Activated T-helper 9 cell treated with anti-CD3 and anti-CD28 coated beads, Interleukin-2, amount 50 U/mL, for 16 hours (primary cell): ENCODE measurements at places on chromosomes 12 and 14.

DNA sequence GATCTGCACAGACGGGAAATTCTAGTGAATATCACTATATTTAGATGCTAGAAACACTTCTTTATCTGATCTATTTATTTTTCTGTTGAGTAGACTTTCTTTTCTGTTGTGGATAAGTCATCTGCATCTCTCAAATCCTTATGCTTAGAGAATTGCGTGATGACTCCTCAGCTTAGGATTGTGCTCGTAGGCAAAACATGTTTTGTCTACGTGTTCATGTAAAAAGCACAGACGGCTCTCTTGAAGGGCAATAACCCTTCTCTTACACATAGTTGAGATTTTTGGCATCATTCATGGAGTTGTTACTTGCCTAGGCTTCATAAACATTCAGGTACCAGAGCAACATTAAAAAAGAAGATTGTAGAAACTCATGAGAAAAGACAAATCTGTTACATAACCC is 18.6 kb downstream of the PPFIBP1 start:
- DNase-seq = no peak

GRCh38 chr12:89492883-89493282 is 31.7 kb downstream of the GALNT4 start:
- no peak for DNase-seq

DNA sequence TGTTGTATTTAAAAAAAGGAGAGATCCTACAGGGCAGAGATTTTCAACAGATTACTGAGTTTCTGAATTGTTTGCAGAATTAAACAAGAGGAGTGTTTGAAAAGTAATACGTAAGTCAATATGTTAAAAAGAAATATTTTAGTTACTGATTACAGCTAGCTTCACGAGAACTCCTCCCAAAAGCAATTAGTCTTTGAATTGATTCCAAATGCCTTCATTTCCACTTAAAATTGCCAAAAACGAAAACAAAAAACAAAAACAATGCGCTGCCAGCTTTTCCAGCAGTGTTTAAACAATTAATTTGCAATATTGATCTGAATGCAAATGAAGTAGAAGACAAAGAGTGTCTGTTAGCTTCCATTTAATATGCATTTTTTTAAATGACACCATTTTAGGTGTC is 310.0 kb downstream of the IPO8 start:
- DNase-seq = no peak

GRCh38 chr12:43069768-43070221 is 480.2 kb upstream of the PRICKLE1 start:
- DNase-seq = no peak

DNA sequence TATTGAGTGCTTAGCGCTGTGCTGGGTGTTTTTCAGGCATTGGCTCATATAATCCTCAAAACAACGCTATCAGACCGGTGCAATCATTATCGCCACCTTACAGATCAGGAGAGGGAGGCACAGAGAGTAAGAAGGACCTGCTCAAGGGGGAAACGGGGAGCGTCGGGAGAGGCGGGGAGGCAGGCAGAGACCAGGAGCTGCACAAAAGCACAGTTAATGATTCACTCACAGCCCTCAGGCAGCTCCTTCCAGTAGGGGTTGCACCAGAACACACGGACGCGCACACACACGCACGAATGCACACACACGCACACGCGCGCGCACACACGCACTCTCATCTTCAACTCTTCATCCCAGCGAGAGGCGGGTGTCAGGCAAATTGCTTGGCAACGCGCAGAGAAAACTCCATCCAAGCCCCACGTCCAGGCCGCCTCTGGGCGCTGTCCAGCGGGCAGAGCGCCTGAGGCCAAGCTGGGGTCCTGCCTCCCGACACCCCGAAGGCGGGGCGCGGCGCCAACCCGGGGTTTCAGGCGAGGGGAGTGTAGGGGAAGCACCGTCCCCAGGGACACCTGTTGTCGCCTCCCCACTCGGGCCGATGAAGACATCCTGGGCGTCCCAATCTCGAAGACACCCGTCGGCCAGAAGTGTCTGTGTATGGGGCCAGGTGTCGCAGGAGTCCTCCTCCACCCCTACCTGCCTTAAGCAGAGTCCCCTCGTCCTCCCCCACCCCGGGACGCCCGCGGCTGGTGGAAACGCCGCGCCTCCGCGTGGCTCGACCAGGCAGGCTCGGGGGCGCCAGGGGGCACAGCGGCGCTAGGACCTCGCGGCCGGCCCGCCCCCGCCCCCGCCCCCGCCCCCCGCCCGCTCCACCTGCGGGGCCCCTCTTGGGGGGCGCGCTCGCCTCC is 35.5 kb upstream of the STON2 start:
- no peak for DNase-seq

GRCh38 chr14:102965971-102966655 is 43.6 kb downstream of the AMN start:
- DNase-seq = no peak

DNA sequence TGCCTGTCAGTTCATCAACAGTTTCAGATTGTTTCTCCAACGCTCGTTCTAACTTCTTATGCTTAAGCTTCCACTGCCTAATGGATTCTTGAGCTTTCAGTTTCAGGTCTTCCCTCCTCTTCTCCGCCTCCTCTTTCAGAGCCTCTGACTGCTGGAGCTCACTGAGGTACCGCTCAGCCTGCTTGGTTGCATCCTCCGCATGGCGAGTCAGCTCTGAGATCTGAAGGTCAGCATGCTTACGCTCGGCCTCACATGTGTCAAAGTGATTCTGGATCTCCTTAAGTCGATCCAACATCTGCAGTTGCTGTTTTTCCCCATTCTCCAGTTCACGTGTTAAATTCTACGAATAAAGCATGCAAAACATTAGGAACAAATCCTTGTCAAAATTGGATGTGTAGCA is 148.8 kb downstream of the CEP128 start:
- DNase-seq = no peak

DNA sequence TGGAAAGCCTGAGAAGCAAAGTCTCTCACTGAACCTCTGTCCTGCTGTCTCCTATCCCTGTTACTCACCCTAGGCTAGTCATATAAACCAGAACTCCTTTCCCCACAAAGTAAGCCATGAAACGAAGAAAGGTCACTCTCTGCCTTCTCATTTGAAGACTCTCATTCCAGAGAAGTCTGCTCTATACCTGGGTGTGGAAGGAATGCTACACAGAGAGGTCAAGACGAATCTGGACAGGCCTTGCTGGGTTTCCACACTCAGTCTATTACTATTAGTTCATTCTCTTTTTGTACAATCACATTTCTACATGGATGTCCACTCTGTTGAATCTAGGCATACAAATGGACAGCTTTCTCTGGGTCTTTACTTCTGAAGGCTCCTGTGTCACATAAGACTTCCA is 2.4 kb upstream of the AEBP2 start:
- DNase-seq = no peak

GRCh38 chr12:2675776-2676175 is 119.0 kb upstream of the FKBP4 start:
- no peak for DNase-seq

DNA sequence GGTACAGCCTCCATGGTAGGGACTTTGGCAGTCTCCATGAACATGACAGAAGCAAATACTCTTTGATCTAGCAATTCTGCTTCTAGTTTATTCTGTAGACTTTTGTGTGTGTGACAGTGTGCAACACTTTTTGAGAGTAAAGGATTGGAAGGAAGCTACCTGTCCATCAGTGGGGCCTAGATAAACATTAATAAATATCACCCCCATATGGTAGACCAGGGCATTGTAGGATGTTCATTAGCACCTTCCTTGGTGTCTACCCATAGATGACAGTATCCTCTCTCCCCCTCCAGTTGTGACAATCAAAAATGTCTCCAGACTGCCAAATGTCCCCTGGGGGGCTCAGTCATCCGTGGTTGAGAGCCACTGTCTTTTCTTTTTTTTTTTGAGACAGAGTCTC is 10.8 kb downstream of the SNRNP35 start:
- no peak for DNase-seq

DNA sequence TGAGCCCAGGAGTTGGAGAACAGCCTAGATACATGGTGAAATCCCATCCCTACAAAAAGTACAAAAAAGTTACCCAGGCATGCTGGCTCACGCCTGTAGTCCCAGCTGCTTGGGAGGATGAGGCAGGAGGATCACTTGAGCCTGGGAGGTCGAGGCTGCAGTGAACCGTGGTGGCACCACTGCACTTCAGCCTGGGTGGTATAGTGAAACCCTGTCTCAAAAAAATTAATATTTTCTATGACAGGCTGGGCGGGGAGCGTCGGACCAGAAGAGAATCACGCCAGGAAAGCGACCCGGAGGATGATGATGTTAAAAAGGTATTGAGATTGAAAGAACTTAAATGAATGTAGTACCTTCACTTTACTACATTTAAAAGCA is 2.1 kb downstream of the PNN start:
- DNase-seq = no peak

DNA sequence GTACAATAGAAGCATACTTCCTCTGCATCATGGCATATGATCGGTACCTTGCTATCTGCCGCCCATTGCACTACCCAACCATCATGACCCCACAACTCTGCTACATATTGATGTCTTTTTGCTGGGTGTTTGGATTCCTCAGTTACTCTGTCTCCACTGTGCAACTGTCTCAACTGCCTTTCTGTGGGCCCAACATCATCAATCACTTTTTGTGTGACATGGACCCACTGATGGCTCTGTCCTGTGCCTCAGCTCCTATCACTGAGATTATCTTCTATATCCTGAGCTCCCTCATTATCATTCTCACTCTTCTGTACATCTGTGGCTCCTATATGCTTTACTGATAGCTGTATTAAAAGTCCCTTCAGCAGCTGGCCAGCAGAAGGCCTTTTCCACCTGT is 13.9 kb upstream of the OR11H6 start:
- DNase-seq = no peak

DNA sequence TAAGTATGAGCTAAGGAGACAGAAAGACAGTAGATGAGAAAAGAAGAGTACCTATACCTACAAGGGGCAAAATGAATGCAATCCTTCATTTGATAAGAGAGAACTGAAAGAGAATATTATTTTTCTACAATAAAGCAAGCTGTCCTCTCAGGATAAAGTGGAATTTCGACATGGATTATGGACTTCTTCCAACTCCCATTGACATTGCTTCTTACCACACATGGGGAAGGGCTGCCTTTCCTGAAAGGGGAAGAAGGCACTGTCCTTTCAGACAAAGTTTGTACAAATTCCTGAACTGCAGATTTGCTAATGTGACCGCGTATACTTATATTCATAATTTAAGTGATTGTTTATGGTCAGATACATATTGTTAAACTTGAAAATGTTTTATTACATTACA is 4.3 kb upstream of the HEBP1 start:
- DNase-seq = no peak

GRCh38 chr12:120394483-120395367 is 25.8 kb upstream of the MSI1 start:
- no peak for DNase-seq

DNA sequence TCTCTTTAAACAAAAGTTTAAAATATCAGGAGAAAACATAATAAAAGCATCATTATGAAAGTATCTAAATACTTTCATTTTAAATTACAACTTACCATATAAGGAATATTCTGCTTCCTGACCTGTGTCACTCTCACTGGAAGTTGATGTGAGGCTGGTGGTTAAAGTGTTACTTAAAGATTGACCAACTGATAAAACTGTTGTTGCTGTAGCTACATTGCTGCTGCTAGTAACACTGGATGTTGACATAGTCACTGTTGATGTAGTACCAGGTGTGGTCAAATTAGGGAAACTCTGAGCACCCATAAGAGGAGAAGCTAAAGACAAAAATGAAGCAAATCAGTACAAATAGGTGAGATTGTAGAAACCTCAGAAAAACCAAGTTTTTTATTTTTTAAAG is 79.9 kb downstream of the HECTD1 start:
- DNase-seq = no peak

DNA sequence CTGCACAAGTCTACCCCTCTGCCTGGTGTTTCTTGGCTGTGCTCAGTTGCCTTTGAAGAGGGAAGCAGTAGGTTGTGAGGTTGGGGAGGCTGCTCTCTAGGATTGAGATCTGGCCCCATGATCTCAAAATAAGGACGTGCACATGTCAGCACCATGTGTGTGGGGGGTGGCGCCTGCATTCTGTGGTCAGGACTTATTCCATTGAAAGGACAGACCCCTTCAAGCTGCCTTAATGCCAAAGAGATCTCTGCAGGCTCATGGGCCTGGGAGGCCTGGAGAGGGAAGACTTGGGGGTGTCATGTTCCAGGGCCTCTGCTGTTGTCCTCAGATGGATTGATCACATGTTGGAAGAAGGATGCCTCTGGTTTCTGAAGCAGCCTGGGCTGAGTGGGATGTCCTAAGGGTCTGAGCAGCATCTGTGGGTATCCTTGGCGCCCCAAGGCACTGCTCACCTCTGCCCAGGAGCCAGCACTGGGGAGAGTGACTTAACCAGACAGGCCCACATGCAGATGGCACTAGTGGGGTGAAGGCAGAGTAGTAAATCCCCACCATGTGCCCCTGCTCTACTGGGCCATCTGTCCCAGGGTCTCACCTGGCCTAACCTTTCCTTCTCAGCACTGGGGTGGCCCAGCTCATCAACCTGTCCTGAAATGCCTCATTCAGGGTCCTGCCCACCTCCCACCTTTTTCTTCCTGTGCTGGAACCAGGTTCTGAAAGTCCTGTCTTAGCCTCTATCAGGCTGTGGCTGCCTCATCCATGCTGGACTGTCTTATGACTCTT is 118.9 kb downstream of the ADGRD1 start:
- no peak for DNase-seq

DNA sequence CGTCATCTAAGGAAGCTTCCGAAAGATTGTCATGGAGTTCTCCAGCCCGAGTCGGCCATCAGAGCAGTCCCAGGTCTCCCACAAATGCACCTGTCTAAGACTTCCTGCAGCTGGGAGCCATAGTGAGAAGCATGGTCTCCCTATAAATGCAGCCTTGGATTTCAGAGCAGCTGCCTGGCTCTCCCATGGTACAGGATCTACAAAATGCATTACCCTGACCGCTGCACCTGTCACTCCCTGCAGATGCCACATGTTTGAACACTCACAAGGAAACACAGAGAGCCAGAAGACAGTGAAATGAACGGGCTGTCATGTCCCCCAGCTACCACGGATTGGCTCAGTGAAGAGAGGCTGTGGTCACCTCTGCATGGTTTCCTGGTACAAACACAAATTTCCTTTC is 702.7 kb downstream of the MED13L start:
- DNase-seq = no peak

DNA sequence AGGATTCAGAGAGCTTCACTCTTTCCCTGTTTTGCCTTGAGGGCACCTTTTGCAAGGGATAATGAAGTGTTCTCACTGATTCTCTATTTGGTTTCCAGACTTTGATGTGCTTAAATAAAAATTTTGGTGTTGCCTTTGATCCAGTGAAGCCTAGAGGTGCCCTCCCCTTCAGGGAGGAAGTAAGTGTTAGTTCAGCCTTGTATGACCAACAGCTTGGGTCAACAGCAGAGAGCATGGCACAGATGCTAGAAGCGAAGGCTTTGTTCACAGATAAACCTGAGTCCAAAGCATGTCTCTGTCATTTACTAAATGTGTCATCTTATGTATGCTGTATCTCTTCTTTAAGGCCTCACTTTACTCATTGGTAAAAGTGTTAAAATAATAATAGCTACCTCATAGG is 52.8 kb upstream of the STXBP6 start:
- no peak for DNase-seq

DNA sequence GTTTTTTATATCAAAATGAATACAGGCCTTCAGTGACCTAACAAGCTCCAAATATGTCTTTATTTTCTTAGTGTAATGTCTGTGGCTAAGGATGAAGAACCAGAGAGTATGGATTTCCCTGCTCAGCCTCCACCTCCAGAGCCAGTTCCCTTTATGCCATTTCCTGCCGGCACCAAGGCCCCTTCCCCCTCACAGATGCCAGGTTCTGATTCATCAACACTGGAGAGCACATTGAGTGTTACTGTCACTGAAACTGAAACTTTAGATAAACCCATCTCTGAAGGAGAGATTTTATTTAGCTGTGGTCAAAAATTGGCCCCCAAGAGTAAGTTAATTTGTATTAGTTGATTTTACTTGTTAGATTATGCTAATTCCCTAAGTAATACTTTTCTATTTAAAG is 61.0 kb downstream of the KIAA0586 start:
- DNase-seq = no peak
